ENCODE measurements at places on chromosomes 7 and 10.
A peak's percentile ranks its signal among the peaks of the same experiment; 100 is the strongest.

DNA sequence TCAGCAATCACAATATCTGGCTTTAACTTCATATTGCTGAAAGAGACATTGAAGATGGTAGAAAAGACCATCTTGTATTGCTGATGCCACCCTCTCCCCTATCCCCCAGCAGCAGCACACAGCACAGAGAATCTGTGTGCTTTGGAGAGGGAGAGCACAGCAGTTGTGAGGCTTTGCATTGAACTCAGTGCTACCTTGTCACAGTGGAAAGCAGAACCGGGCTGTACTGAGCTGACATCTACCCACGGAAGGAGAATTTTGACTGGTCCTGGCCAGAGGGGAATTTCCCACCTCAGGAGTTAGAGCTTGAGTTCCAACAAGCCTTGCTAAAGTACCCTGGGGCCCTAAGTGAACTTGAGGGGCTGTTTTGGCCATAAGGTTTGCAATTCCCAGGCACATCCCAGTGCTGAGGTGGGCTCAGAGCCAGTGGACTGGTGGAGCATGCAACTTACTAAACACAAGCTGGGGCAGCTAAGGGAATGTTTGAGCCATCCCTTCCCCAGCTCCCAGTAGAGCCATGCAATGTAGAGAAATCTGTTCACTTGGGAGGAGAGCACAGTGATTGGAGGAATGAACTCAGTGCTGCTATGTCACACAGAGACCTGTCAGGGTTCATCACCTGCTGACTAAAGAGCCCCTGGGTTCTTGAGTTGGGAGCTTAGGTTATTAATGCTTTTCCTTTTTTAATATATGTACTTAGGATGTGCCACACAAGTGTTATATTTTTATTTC is 62.1 kb downstream of the OR13A1 start:
- no peak for DNase-seq

DNA sequence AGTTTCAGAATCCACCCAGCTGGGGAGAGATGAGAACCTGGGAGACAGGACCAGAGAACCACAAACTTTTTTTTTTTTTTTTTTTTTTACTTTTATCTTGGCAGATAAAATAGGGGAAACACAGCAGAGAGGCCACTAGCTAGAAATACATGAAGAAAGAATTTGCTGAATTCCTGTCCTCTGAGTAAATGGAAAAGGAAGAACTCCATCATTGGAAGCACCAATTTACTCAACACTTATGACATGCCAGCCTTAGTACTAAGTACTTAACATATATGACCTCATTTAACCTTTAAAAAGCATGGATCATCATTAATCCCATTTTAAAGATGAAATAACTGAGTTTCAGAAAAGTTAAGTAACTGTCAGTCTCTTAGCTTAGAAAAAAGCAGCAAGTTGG is 343.0 kb upstream of the NPSR1 start:
- no peak for DNase-seq

- no peak for DNase-seq
Measured at GRCh38 chr7:82595176-82595575, 151.6 kb upstream of the CACNA2D1 start.

GRCh38 chr10:94992811-94993210 is 54.4 kb downstream of the CYP2C9 start:
- no peak for DNase-seq

- DNase-seq = no peak
Measured at GRCh38 chr10:4217653-4218052, 432.6 kb upstream of the KLF6 start.

GRCh38 chr7:141301544-141301943 is 227.7 kb downstream of the TMEM178B start:
- DNase-seq = no peak

GRCh38 chr10:121796342-121796741 is 131.5 kb downstream of the ATE1 start:
- no peak for DNase-seq

DNA sequence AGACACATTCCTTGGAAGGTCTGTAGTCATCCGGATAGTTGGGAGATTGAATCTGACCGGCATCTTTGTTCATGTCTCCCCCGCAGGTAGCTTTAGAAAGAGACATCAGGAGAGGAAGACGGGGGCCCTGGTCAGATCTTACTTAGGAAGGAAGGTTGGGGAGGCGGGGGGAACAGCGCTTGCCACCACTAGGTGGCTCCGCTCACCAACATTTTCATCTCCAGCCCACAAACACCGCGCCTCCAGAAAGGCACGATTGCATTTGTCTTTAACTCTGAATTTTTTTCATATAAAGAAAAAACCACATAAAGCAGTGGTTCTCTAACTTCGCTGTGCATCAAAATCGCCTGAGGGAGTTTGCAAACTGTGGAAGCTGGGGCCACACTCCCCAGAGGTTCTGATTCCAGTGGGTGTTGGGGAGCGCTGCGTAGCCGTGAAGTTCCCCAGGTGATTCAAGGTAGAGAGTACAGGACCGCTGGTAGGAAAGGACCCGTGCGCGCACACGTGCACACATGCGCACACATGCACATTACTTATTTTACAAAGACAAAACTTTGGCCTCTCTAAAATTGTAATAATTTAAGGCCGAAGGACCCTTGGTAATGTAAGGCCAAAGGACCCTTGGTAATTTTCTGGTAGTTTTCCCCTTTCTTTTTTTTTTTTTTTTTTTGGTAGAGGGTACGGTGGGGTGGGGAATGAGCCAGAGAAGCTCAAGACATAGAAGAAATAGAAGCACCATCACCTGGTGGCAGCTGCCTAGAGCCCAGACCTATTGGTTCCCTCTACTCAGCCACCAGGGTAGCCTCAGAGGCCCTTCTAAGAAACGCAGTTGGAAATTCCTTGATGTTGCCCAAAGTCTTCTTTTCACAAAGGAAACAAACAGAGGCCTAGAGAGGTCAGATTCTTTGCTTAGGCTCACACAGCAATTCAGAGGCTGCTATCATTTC is 37.4 kb upstream of the OPALIN start:
- DNase-seq = peak; percentile 40

DNA sequence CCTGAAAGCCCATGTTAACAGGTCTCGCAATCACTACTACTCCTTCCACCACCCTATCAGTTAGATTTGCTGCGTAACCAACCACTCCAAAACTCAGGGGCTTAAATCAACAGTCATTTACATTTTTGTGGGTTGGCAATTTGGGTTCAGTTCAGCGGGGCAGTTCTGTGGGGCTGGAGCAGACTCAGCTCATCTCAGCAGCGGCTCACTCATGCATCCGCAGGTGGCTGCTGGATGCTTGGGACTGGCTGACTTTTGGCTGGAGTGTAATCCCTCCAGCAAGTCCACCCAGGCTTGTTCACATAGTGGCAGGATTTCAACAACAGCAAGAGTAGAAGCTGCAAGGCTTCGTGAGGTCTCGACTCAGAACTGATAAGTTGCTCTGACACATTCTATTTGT is 79.2 kb downstream of the NEUROD6 start:
- no peak for DNase-seq

DNA sequence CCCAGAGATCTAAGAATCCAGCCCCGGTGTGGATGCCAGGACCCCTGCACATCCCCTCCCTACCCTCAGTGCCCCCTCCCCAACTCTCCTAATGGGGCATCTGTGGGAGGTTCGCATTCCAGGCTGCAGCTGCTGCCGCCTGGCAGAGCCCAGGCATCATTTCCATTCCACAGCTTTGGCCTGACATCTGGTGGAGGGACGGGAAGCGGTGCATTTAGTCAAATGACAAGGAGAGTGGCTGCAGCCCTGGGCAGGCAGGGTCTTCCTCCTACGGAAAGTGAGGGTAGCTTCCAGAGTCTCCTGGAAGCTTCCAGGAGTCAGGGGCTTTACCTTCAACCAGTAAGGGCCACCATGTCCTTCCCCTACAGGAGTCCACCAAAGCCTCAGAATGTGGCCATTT is 30.8 kb downstream of the PRLHR start:
- DNase-seq = no peak

GRCh38 chr10:94402843-94403379 is 570 bp downstream of the TBC1D12 start:
- DNase-seq = no peak

GRCh38 chr10:71975871-71976725 is 11.9 kb downstream of the CHST3 start:
- no peak for DNase-seq

DNA sequence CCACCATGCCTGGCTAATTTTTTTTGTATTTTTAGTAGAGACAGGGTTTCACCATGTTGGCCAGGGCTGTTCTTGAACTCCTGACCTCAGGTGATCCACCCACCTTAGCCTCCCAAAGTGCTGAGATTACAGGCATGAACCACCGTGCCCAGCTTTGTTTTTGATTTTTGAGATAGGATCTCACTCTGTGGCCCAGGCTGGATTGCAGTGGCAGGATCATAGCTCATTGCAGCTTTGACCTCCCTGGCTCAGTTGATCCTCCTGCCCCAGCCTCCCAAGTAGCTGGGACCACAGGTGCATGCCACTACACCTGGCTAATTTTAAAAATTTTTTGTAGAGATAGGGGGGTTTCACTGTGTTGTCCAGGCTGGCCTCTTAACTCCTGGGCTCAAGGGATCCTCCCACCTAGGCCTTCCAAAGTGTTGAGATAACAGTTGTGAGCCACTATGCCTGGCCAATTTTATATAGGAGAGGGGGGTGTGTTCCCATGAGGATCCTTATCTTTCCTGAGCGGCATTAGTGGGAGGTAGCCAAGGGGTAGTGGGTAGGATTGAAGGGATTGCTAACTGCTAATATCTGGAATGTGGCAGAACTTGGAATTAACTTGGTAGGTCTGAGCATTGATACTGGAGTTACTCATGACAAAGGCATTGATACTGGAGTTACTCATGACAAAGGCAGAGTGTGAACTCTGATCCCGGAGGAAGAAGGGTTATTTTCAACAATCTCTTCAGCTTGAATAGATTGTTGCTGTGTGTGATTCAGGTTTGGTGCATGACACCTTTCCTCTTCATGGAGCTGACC is 1.0 kb upstream of the NOLC1 start:
- no peak for DNase-seq

DNA sequence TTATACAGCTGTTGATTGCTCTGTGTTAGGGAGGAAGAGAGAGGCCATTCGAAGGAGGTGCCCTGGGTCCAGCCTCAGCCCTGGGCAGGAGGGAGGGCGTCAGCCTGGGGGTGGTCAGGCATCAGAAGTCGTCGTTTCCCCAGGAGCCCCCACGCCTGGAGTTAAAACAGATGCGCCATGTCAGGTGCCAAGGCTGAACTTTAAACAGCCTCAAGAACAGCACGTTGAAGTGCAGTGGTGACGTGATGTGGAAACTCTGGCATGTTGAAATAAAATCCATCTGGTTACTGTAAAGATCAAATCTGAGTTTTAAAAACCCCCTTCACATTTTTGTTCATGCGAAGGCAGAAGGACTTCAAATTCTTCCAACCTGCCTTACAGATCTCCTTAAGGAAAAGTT is 128.4 kb upstream of the PPP2R2D start:
- no peak for DNase-seq

DNA sequence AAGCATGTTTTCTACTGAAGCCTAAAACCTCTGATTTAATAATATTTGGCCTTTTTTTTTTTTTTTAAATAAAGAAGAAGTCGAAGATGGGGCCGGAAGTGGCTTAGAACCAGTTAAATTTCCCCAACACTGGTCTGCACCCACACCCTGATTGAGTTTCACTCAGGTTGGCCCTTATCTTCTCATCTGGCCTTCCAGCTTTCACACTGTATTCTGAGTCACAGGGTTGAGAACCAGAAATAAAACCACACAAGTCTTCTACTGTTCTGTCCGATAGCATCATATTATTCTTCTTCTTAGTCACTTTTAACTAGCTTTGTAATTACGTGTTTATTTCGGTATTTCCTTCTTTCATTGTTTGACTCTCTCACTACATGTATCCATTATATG is 9.9 kb downstream of the ZNF365 start:
- DNase-seq = peak; percentile 46
